Osteoblast (primary cell): ENCODE measurements at places on chromosomes 16 and 17. TPM values are rescaled to one million over a fixed set of nuclear protein-coding genes. Genes with fewer than 3 reads are reported as not detected.

Gene PLLP
- total RNA-seq, result under 0.01 TPM in 2 replicates

GRCh38 chr17:61689610-61690180 is 98.7 kb upstream of the NACA2 start:
- DNase-seq, result no peak

DNA sequence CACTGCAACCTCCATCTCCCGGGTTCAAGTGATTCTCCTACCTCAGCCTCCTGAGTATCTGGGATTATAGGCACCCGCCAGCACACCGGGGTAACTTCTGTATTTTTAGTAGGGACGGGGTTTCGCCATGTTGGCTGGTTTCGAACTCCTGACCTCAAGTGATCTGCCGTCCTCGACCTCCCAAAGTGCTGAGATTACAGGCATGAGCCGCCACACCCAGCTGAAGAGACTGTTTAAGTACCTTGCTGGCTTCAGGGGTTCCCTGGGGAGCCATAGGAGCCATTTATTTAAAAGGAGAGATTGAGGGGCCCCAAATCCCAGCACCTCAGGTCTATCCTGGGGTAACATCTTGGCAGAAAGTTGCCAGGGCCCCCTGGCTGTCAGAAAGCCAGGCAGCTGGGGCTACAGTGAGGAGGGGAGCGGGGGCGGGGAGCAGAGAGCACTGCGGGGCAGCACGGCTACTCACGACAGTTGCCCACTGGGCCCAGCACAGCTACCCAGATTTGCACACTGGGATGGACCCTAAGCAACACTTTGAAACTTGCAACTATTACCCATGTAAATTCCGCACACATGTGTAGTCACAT is 1.6 kb downstream of the SNAI3 start:
- no peak for DNase-seq

Gene NLRC5
- total RNA-seq, result 52.1 and 57.2 TPM in 2 replicates

- DNase-seq, result no peak
These were observed 396.6 kb downstream of the CPPED1 start for GRCh38 chr16:12406926-12407690.

DNA sequence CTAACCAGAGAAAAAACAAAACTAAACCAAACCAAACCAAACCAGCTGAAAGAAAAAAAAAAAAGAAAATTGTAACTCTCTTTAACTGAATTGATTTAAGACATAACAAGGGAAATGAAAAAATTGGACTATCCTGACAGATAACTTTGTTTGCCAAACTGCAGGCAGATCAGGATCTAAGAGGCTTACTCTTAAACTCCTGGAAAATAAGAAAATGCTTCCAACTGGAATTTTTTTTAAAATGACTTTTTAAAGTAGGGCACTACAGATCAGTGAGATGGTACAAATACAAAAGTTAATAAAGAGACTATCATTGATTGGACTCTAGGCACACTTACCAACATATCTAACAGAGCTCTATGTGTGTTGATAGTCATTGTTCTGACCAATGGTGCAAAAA is 125.5 kb upstream of the KCNJ16 start:
- DNase-seq, result no peak

Gene GPR139
- not detected in 2 replicates for total RNA-seq

DNA sequence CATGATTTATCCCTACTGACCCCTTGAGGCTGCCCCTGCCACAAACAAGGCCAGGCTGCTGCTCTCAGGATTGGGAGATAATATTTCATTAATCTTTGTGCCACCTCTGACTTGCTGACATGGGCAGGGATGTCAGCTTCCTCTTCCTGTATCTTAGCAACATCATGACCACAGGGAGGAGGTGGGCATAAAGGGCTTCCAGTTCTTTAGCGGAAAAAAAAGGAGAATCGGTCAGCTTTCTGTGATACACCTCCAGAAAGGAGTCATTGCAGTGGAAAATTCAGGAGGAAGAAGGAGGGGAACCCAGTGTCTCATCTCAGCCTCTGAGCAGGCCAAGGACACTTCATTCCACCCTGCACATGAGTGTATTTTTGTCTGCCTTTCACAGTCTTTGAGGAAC is 206.8 kb upstream of the SDK2 start:
- no peak for DNase-seq

Gene VAMP2
- 5.3 and 5.4 TPM in 2 replicates for total RNA-seq

GRCh38 chr17:6651919-6652452 is 424 bp downstream of the C17orf100 start:
- DNase-seq, result peak; percentile 83

GRCh38 chr16:24686678-24687077 is 42.8 kb upstream of the TNRC6A start:
- no peak for DNase-seq

Gene CD300LB
- total RNA-seq, result not detected in 2 replicates

- DNase-seq, result peak; percentile 21
These were observed 15.7 kb downstream of the TMIGD1 start for GRCh38 chr17:30318155-30318554.

GRCh38 chr17:75853433-75853832 is 1.7 kb downstream of the WBP2 start:
- peak; percentile 94 for DNase-seq

DNA sequence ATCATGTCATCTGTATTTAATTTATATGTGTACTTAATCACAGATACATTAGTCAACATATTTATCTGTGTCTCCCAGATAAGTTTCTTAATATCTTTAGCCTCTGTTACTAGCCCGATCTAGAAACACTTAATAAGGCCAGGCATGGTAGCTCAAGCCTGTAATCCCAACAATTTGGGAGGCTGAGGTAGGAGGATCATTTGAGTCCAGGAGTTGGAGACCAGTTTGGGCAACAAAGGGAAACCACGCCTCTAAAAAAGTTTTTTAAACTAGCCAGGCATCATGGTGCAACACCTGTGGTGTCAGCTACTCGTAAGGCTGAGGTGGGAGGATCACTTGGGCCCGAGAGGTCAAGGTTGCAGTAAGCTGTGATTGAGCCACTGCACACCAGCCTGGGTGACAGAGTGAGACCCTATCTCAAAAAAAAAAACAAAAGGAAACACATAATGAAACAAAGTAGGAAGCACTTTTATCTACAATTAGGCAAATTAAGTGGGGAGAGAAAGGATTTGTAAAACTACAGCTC is 9.4 kb downstream of the SKA2 start:
- peak; percentile 53 for DNase-seq

DNA sequence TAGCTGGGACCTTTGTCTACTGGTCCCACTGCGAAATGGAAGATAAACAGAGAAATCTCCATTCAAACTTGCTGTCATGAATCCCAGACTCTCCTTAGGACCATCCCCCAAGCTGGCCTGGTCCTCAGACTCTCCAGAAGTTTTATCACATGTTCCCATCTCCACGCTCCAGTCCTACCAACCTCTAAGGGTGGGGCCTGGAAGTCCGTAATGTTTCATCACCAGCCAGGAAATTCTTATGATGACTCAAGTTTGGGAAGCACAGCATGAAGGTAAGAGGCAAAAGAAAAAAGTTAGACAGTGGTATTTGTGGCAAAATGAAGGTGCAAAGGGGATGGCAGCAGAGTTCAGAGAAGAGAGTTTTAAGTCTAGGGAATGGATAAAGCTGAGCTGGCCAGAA is 52.7 kb downstream of the ZNF18 start:
- DNase-seq, result peak; percentile 42

GRCh38 chr17:5513628-5514027 is 27.3 kb downstream of the MIS12 start:
- no peak for DNase-seq

Gene MMP28
- 1.2 and 1.8 TPM in 2 replicates for total RNA-seq

- peak; percentile 73 for DNase-seq
These were observed 13.3 kb upstream of the RBBP6 start for GRCh38 chr16:24525970-24526559.

- DNase-seq, result peak; percentile 93
These were observed 126.6 kb downstream of the ANKRD11 start for GRCh38 chr16:89363621-89364393.

Gene NOD2
- total RNA-seq, result under 0.01 and 0.29 TPM in 2 replicates

DNA sequence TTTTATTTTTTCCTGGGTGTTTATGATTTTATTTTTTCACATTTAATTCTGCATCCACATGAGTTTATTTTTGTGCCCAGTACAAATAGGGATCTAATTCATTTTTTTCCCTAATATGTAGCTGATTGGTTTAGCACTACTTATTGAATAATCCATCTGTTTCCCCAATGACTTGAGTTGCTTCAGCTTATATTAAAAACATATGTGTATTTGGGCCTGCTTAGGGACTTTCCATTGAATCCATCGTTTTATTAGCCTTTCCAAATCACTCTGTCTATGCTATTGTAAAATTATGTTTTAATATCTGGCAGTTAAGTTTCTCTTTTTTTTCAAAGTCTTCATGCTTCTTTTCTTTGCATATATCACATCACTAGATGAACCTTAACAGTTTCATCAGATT is 42.2 kb downstream of the WWP2 start:
- no peak for DNase-seq

DNA sequence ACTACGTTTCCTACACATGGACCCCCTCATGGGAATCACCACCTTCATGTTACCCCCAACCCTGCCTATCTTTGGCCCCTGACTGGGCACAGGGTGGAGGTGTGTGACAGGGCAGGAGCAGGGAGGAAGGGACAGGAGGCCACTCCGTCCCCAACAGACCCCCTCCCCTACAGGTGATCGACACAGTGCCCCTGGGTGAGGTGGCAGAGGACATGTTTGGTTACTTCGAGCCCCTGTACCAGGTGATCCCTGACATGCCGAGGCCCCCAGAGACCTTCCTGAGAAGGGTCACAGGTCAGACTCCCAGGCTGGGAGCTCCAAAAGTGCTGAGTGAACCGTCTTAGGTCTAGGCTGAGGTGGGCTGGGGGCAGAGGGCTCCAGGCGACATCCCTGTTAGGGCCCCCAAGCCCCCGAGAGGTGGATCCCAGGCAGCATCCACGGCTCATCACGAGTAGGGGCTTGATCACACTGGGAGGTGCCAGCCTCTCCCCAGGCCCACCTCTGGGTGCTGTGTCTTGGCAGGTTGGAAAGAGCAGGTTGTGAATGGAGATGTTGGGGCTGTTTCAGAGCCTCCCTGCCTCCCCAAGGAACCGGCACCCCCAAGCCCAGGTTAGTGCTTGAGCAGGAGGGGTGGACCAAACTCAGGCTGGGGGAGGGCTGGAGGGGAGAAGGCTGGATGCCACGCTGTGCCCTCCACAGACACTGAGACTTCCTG is 1.5 kb downstream of the ACBD4 start:
- peak; percentile 26 for DNase-seq

GRCh38 chr17:77312786-77313599 is 172.2 kb downstream of the SEC14L1 start:
- peak; percentile 98 for DNase-seq

DNA sequence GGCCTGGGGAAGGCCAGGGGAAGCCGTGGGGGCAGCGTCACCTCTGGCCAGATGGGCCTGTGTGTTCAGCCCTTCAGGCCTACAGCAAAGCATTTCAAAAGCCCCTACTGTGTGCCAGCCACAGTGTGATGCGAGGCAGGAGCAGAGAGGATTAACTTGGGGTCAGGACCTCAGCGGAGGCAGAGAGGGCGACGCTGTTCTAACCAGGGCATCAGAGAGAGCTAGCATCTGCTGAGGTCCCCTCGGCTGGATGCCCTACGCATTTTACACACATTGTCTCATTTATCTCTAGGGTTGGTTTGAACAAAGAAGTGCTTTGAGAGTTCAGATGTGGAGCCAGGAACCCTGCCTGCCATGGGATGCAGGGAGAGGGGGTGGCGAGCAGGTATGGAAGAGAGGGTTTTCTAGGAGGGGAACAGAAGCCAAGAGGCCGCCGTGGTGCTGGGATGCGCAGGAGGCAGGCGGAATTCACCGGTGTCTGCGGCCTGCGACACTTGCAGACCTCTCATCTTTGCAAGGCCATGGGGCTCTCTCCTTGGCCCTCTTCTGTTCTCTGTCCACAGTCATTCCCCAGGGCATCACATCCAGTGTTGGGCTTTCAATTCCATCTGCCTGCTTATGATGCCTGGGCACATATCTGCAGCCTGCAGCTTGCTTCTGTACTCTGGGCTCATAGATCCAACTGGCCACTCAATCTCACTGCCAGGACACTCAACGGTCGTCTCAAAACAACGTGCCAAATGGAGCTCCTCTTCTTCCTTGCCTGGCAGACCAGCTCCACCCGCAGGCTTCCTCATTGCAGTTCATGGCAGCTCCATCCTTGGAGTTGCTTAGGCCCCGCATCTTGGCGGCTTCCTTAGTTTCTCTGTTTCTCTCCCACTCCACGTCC is 8.1 kb upstream of the NKD1 start:
- DNase-seq, result no peak

Gene SLC5A11
- total RNA-seq, result 0.29 TPM in 1 of 2 replicates, not detected in the other

Gene FOXL1
- 2.5 and 3.2 TPM in 2 replicates for total RNA-seq

GRCh38 chr16:56057151-56057550 is 134.1 kb upstream of the GNAO1 start:
- DNase-seq, result no peak

DNA sequence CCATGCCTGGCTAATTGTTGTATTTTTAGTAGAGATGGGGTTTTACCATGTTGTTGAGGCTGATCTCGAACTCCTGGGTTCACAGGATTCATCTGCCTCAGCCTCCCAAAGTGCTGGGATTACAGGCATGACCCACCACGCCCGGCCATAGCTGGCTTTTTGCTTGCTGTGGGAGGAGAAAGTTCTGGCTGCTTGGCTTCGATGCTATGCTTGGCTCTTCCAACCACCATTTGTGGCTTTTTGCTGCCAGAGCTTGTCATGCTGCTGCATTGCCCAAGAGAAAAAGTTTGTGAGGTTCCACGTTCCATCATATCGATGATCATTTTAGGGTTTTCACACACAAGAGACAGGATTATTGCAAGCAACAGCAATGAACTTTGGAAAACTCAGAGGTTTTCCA is 16.2 kb downstream of the BMERB1 start:
- peak; percentile 23 for DNase-seq
